ENCODE measurements at places on chromosomes 2 and 18. TPM values are rescaled to one million over a fixed set of nuclear protein-coding genes. Genes with fewer than 3 reads are reported as not detected.

Gene FBXO36
- total RNA-seq = 1.6 TPM

Gene ANTXR1
- total RNA-seq = 27.7 TPM

Gene SERPINB7
- total RNA-seq = 0.36 TPM

Gene ANKAR
- 7.3 TPM for total RNA-seq

Gene TUBB8B
- total RNA-seq = not detected

Gene CHST9
- not detected for total RNA-seq

Gene LTBP1
- total RNA-seq = 81.0 TPM

Gene RGPD3
- 0.47 TPM for total RNA-seq

Gene MSTN
- not detected for total RNA-seq

Gene HOXD10
- not detected for total RNA-seq

Gene CXCR4
- total RNA-seq = 29.6 TPM

Gene UGT1A5
- total RNA-seq = not detected

Gene TCF23
- 0.56 TPM for total RNA-seq

Gene COBLL1
- total RNA-seq = 38.1 TPM

Gene TLX2
- total RNA-seq = not detected

Gene MOGAT1
- total RNA-seq = 2.4 TPM

Gene IL36RN
- total RNA-seq = not detected

Gene ASPRV1
- total RNA-seq = 1.1 TPM

Gene GATA6
- total RNA-seq = 19.1 TPM

Gene C2orf78
- total RNA-seq = not detected

Gene CCDC88A
- total RNA-seq = 38.0 TPM

Gene TEKT4
- not detected for total RNA-seq

Gene RNF152
- total RNA-seq = 11.7 TPM

Gene SCTR
- total RNA-seq = not detected

Gene CABYR
- total RNA-seq = 5.3 TPM

Gene ANO7
- total RNA-seq = not detected

Data from omental fat pad (tissue), 4 donors.